NB4 (cell line): ENCODE measurements at places on chromosomes 16 and 17.

DNA sequence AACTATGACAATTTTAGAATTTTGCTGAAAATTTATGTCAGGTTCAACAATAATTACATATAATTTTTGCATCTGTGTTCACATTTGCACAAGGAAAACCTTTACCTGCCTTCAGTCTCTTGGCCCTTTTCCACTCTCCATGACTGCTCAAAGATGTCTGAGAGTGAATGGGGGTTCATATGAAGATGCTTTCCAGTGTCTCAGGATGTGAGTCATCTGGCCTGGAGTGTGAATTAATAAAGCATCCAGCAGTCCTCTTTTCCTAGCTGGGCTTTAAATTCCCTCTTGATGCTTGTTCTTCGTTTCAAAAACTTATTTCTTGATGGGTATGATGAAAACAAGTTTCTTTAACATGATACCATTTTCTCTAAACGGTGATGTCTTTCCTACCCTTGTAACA lies 99.9 kb downstream of the CDK5R1 start:
- DNase-seq: no peak

- DNase-seq: no peak
Observed at GRCh38 chr17:40576113-40576740, 11.0 kb upstream of the CCR7 start.

- no peak for DNase-seq
Observed at GRCh38 chr17:79495665-79496064, 115.2 kb downstream of the RBFOX3 start.

DNA sequence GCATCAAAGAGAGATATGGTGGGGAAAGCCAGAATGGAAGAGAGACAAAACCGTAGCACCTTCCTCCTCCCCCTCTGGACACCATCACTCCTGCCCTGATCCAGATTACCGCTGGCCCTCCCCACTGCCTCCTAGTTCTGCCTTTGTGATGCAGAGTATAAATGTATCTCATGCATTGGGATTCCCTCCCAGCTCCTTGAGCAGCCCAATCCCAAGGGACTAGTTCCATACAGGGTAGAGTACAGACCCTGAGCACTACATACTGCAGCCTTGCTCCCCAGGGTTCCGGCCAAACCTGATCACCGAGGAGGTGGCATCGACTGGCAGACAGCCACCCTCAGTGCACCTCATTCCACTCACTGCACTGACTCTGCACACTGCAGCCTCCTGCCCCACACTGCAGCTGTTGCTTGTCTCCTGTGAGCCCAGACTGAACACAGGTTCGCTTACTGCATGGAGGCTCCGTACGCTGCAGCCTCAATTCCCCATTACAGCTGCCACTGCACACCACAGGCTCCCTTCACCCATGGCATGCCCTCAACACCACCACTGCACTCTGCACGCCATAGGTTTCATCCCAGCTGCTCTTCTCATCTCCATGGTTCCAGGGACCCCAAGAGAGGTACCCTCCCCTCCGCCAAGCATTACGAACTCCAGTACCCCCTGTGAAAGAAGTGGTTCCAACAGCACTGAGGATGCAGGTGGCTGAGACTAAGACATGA lies 1.7 kb upstream of the THRA start:
- DNase-seq: no peak

DNA sequence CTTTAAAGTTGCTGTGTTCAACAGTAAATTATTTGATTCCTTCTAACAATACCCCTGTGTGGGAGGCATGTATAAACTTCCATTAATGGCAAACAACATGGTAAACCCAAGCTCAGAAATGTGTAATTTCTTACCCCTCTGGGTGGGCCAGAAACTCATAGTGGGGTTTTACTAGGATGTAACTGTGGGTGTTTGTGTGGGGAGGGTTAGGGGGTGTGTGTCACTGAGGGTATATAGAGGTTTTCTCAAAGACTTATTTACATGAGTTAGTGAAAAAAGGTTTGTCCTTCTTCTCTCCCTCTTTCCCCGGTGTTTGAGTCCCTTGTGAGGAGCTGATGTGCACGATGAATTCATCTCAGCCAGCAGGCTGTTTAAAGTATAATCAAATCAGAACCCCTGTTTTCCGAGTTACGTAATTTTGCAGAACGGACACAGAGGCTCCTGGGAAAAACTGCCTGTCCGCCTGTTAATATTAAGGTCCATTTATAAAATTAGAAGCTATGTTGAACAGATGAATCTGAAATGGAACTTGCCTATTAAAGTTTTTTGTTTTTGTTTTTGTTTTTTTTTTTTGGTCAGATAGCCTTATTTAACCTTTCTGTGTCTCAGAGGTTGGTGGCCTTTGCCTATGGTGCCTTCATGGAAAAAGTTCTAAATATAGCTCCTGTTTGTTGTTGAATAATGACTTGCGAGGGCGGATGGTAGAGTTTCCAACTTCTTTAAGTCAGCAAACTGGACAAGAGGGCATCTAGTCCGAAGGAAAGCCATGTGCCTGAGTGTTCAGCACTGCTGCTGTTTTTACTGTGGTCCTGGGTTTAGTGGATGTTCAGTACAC lies 73.3 kb downstream of the MSI2 start:
- no peak for DNase-seq

DNA sequence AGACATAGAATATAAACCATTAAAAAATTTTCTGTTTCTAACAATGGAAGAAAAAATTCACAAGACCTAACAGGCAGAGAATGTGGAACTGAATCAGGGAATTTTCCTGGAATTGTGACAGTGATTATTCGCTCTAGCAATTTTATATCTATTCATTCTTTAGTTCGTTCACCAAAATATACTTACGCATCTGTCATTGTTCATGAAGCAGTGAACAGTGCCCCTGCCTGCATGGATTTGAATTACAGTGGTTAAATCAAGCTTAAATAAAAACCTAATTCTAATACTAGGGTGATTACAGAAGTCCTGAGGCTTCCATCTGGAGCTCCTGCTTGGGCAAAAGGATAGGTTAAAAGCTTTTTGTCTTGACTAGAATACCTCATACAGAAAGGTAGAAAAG lies 48.6 kb downstream of the ABCA8 start:
- no peak for DNase-seq

DNA sequence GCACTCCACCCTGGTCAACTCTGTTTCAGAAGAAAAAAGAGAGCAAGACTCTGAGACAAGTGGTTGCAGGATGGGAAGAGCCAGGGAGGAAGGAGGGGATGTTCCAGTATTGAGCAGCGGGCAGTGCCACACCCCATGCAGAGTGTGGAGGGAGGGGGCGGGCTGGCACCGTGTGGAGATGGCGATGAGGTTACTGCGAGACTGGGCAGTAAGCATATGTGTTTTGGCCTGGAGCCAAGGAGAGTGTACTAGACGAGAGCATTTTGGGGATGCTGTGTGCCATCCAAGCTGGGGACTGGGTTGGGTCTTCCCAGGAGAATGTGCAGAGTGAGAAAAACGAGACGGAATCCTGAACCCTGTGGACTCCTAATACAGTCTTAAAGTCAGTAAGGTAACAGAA lies 3.4 kb downstream of the TBC1D24 start:
- no peak for DNase-seq

GRCh38 chr16:79691007-79691406 lies 90.5 kb upstream of the MAF start:
- DNase-seq: no peak

DNA sequence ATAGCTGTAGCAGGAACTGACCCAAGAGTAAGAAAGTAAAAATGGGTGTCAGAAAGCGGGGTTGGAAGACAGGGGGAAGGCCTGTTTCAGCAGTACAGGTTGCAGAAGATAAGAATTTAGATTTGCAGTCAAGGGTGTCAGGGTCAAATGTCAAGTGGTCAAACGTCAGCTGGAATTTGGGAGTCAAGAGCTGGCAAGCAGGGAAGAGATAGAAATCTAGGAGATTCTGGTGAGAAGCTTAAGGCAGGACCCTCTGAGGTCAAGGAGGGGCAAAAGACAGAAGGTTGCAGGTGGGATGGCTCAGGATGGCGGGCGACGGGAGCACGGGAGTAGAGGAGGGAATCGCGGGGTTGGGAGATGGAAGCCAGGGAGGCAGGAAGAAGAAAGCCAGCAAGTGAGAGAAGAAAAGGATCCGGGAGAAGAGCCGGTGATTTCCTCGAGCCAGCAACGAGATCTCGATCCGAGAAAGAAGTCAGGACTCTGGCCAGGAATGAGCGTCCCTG lies 335 bp downstream of the SLC25A35 start:
- DNase-seq: no peak

DNA sequence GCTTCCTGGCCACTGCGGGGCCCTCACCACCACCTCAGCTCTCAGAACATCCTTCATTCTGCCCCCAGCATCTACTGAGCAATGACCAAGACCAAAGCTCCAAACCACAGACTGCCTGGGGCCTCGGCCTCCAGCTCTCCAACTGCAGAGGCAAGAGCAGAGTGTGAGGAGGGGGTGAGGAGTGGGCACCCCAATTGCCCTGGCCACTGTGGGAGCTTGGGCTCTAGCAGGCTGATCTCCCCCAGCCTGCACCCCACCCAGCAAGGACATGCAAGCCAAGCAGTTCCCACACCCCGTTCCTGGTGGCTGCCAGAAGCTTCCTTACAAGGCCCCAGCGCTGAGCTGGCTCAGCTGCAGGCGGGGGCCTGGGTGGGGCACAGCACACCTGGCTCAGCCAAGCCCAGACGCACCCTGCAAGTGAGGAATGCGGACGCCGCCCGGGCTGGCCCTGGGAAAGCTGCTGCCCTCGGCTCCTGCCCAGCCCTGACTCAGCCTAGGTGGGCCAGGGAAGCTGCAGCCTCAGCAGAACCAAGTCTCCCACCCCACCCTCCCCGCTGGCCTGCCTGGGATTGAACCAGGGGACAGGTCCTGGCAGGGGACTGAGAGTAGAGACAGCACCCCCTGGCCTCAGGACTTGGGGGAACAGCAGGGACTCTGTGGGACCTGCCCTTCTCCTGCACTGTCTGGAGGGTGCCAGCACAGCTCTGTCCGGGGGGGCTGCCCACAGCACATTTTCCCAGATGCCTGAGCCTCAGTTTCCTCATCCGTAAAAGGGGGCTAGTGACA lies 29.7 kb upstream of the KRT17 start:
- no peak for DNase-seq

DNA sequence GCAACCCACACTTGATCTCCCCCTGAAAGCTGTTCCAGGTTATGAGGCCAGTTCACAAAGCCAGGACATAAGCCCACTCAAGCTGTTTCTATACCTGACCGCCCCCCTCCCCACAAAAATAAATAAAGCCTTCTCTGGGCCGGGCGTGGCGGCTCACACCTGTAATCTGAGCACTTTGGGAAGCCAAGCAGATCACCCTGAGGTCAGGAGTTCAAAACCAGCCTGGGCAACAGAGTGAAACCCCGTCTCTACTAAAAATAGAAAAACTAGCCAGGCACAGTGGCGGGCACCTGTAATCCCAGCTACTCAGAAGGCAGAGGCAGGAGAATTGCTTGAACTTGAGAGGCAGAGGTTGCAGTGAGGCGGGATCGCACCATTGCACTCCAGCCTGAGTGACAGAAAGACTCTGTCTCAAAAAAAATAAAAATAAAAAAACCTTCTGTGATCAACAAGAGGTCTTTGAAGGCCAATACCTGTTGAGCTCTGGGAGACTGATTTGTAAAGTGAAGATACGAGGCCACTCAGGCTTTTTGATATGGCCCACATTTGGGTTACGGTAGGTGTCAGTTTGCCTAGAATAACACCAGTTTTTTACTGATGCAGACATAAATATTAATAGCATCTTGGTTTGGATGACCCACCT lies 2.2 kb downstream of the KDM8 start:
- DNase-seq: no peak

- no peak for DNase-seq
Observed at GRCh38 chr16:50195276-50195675, 42.2 kb downstream of the TENT4B start.

DNA sequence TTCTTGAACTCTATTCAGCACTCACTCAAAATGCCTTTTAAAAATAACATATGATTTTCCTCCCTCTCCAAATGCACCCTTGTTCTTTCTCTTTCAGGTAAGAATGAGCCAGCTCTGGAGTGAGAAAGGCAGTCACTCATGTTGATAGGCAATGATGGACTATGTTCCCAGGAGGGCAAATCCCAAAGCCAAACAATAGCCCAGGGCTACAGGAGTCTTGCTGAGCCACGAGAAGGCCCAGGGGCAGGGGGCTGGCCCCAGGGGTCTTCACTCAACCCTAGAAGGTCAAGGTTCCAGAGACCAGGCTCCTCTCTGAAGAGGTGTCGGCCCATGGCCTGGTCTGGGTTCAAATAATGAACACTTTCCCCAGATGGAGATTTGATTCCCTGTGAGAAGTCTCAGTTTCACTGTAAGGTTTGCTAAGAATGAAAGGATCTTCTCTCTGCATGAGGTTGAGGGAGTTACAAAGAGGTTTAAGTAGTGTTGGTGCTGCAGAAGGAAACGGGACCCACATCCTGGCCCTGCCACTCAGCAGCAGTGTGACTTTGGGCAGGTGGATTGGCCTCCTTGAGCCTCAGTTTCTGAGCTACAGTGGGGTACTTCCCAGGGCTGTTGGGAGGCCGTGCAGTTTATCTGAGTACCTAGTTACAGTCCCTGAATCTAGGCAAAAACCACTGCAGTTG lies 49.0 kb downstream of the RTN4RL1 start:
- DNase-seq: no peak

DNA sequence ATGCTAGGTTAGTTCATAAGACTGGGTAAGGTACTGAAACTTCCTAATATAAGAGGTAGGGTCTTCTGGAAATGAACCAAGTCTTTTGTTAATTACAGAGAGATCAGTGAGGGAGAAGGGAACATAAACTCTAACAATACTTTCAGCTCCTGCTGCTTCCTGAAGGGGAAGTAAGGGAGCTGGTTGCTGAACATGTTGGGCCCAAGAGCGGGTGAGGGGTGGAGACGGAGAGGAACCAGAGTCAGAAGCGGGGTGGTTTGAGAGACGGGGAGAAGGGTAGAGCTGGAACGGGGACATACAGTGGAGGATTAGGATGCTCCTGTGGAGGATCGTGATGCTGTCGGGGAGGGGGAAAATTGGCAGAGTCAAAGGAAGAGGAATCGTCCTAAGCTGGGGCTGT lies 11.5 kb upstream of the ZNF747 start:
- DNase-seq: no peak

DNA sequence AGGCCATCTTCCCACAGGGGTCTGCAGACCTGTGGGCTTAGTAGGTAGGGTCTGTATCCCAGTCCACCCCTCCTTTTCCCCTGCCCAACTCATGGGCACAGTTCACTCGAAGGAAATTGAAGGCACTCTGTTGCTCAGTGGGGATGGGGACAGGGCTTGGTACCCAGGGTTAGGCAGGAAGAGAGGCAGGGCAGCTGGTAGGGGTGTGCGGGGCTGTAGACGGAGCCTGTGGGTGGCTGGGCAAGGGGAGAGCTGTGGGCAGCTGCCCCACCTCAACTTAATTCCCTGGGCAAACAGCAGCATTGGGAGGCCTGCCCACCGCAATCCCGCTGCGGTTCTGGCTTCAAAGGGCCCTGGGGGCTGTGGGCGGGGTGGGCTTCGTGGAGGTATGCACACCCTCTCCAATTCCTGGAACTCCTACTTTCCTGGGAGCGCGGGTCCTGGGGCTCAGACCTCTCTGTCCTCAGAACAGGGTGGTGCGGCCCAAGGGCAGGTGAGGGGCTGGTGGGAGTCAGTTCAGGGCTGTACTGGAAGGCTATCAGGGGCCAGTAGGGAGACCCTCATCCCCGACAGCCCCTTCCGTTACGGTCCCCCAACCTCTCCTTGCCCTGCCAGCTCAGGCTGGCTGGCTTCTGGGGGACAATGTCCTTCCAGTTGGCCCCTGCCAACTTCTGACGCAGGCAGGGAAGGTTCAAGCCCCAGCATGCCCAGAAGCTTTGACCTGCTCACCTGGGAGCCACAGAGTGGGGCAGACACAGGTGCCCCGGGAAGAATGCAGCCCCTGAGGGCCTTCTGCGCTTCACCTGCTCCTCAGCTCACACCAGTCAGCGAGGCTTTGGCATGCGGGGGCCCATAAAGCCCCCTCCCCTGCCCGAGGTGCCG lies 9.1 kb downstream of the FOXJ1 start:
- DNase-seq: no peak
